B cell (primary cell): ENCODE measurements at places on chromosomes 1 and 21. TPM values are rescaled to one million over a fixed set of nuclear protein-coding genes. Genes with fewer than 3 reads are reported as not detected.

CD1B gene
- 0.09 and 0.17 TPM in 2 replicates for polyA plus RNA-seq

DNA sequence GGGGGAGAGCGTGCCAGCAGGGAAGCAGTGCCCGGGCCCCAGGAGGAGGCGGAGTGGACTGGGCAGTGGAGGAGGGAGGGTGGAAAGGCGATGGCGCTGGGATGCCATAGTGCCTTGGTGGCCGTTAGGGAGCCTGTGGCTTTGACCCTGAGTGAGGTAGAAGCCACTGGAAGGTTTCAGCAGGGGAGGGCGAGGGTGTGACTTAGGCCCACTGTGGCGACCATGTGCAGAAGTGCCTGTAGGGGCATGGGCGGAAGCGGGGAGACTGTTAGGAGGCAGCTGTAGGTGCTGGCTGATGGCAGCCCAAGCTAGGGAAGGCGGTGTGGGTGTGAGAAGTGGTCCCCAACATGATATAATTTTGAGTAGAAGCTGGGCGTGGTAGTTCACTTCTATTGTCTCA lies 28.2 kb downstream of the LHX4 start:
- no peak for DNase-seq
- H3K27ac ChIP-seq = no peak overlapping the region
- no peaks in the 10 kb centered on the region for H3K36me3 ChIP-seq
- H3K4me1 ChIP-seq = no peaks in the 10 kb centered on the region
- H3K27me3 ChIP-seq = no peaks in the 10 kb centered on the region

GRCh38 chr1:234647245-234647644 lies 37.3 kb upstream of the IRF2BP2 start:
- no peaks in the 10 kb centered on the region for H3K27me3 ChIP-seq
- H3K27ac ChIP-seq = no peak overlapping the region
- no peak for DNase-seq
- H3K36me3 ChIP-seq = no peaks in the 10 kb centered on the region

DNA sequence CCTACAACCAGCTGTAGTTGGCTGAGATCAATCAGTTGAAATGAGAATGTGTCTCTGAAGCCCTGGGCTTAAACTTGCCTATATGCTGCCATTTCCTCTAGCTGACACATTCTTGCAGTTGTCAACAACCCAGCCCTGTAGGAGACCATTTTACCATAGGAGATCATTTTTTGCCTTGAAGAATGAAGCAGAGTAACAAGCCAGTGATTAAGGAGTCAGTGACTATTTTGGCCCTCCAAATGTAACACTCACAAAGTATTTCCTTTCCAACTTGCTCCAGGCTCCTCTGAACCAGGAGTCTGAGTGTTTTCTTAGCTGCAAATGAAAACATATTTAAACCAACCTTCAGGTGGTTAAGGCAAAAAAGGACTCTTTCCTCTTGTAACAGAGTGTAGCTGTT lies 183.5 kb downstream of the ZZZ3 start:
- H3K4me3 ChIP-seq = no peak overlapping the region
- H3K36me3 ChIP-seq = no peaks in the 10 kb centered on the region
- no peak overlapping the region for H3K27ac ChIP-seq
- H3K27me3 ChIP-seq = no peaks in the 10 kb centered on the region
- no peak for DNase-seq
- H3K4me1 ChIP-seq = no peaks in the 10 kb centered on the region

GRCh38 chr21:21076491-21076890 lies 78.3 kb downstream of the NCAM2 start:
- no peak overlapping the region for H3K27ac ChIP-seq
- no peaks in the 10 kb centered on the region for H3K27me3 ChIP-seq
- no peak overlapping the region for H3K4me3 ChIP-seq
- H3K36me3 ChIP-seq = no peaks in the 10 kb centered on the region
